HuH-7.5 (cell line): ENCODE measurements at places on chromosomes 3 and 15.

DNA sequence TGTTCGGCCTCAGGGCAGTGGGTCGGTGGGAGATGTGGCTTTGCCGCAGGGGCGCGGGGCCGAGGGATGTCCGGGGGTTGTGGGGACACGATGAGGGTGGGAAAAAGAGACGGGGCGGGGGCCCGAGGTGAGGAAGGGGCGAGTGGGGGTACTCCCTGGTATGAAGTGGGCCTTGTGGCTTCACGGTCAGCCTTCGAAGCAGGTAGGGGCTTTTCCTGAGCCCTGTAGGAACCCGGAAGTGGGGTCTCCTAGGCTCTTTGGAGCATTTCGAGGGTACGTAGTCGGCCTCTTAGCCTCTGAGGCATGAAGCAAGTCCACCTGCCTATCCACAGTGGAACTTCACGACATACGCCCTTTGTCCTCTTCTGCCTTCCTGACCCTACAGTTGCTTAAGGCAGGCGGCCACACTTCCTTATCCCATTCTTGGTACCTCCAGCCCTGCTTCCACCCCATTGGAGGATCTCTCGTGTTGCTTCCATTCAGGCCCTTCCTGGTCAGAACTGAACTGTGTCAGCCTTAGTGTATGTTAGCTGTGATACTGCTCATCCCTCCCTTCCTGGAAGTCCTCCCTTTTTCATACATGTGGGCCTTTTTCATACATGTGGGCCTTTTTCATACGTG, 389 bp downstream of the ARPC4 start:
- no peak for DNase-seq

GRCh38 chr3:36166477-36166876, 213.8 kb upstream of the STAC start:
- DNase-seq, result no peak

DNA sequence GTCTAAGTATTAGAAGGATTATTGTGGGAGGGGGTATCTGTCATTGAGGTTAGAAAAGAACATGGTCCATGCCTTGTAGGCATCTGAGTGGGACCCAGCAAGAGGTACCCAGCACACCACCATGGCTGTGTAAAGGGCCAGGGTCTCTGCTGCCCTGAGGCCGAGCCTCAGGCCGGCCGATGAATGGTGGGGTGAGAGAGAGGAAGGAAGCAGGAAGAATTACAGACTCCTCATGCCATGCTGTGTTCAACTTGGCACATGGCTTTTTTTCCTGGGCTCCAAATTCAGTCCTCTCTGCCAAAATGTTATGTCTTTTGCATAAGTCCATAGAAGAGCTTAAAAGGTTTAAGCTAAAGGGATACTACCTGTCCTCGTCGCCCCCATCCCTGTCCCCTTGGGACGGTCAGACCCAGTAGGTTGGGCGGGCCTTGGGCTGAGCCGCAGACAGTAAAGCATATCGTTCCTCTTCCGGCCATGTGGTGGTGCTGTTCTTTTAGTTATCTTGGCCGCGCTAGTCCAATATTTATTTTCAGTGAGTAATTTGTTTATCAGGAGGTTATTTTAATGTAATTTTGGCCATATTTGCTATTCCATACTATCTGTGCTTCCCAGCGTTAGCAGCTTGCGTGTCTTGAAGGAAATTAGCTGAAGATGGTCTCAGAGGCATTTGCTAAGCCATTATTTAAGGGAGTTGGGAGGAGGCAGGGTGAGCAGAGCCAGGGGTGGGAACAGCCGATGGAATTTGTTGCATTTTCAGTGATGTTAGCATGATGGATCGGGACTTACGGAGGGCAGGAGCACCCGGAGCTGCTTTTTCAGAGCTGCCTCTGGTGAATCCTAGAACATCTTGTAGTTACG, 152.4 kb downstream of the AGBL1 start:
- DNase-seq, result peak; percentile 23

- DNase-seq, result no peak
Measured at GRCh38 chr3:194995334-194995733, 275.6 kb downstream of the XXYLT1 start.

DNA sequence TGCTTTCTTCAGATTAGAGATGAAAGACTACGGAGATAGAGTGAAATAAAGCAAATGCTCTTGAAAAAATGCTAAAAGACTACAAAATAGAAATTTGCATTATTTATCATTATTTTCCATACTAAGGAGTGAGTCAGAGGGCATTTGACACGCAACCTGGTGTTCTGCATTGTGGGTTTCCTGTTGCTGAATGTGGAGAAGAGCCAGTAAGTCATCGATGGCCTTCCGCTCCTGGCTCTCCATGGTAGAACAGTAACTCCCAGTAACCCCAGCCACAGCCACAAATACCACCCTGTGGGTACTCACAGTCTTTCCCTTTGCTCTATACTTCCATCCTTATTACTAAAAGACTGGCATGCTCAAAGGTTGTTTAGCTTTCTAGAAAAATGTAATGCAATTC, 61.5 kb downstream of the CGGBP1 start:
- no peak for DNase-seq
